ENCODE measurements at places on chromosomes 12 and 14. TPM values are rescaled to one million over a fixed set of nuclear protein-coding genes. Genes with fewer than 3 reads are reported as not detected.

The CMA1 gene
- not detected for total RNA-seq

The SDS gene
- total RNA-seq = not detected

The NGB gene
- total RNA-seq = not detected

The GAS2L3 gene
- 6.3 TPM for total RNA-seq

The SIX6 gene
- not detected for total RNA-seq

The MUCL1 gene
- total RNA-seq = not detected

The ARL1 gene
- 127 TPM for total RNA-seq

The TAS2R20 gene
- 0.82 TPM for total RNA-seq

The LRP1 gene
- 463 TPM for total RNA-seq

The TM7SF3 gene
- 43.8 TPM for total RNA-seq

The FRMD6 gene
- 131 TPM for total RNA-seq

The IFNG-AS1 gene
- not detected for total RNA-seq

The C12orf54 gene
- total RNA-seq = not detected

The SLC25A47 gene
- total RNA-seq = not detected

The VPS33A gene
- 16.9 TPM for total RNA-seq

The SIX4 gene
- 26.0 TPM for total RNA-seq

The MGST1 gene
- total RNA-seq = 23.9 TPM

The KRT73 gene
- not detected for total RNA-seq

The HOXC13 gene
- total RNA-seq = not detected

The ZFHX2 gene
- total RNA-seq = 5.9 TPM

The HNRNPA1 gene
- total RNA-seq = 774 TPM

The TTC9 gene
- total RNA-seq = 1.6 TPM

The SLCO1B3 gene
- not detected for total RNA-seq

The FAR2 gene
- 11.1 TPM for total RNA-seq

The SRRM4 gene
- total RNA-seq = not detected

The FIGNL2 gene
- total RNA-seq = 0.30 TPM
